ENCODE measurements at places on chromosomes 7 and 10.

GRCh38 chr7:97128736-97129135 lies 11.2 kb downstream of the SDHAF3 start:
- DNase-seq, result no peak

DNA sequence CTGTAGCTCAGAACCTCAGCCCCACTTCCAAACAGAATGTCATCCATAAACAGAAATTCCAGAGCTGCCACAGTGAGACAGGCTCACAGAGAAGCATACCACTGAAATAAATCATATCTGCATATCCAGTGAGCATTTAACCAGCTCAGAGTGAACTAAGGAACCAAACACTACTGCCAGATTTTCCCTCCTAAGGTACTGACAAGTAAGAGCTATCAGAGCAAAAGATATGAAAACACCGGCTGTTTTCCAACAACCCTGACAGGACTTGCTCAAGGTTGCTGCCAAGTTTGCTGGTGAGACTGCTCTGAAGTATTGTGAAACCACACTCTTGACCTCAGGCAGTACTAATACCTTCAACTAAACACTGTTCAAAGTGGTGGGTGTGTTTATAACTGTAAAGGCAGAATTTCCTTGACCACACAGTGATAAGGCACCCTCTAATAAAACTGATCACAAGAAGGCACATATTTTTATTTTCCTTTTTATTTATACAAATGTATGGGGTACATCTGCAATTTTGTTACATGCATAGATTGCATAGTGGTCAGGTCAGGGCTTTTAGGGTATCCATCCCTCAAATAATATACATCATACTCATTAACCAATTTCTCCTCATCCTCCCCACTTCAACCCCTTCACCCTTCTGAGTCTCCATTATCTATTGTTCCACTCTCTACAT lies 18.3 kb downstream of the SGMS1 start:
- DNase-seq, result peak; percentile 61

DNA sequence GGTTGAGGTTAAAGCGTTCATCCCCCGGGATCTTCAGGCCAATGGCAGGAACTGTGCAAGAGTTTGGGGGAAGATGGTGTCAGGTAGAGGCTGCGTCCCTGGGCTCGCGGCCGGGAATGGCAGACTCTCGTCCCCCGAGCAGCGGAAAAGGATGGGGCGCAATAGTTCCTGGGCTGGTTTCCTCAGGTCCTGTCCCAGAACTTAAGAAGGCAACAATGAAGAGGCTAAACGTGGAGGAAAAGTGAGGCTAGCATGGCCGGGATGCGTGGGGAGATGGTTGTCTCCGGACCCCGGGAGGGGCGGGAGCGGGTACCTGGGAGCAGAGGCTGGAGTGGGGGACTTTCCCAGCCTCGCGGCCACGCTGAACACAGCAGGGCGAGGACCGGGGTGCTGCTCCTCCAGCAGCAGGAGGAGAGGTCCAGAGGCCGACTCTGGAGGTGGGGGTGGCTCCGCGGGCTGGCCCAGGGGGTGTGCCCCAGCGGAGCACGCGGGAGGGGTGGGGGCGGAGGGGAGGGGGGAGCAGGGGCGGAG lies 882 bp downstream of the IRF5 start:
- DNase-seq, result peak; percentile 23

DNA sequence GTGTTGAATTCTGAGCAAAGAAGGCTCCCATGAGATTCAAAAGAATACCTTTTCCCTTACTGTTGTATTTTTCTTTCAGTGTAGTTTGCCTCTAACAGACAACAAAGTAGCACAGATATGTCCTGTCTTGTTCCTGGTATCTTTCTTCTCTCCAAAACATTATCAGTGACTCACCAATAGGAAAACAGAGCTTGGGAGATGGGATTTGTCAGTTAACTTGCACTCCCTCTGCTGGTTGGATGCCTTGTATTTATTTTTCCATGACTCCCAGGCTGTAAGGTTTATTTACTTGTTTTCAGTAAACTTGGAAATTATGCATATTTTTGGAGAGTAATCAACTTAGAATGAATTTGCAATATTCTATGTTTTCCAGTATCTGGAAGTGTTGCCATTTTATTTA lies 129.7 kb downstream of the SAMD9 start:
- DNase-seq, result peak; percentile 72

DNA sequence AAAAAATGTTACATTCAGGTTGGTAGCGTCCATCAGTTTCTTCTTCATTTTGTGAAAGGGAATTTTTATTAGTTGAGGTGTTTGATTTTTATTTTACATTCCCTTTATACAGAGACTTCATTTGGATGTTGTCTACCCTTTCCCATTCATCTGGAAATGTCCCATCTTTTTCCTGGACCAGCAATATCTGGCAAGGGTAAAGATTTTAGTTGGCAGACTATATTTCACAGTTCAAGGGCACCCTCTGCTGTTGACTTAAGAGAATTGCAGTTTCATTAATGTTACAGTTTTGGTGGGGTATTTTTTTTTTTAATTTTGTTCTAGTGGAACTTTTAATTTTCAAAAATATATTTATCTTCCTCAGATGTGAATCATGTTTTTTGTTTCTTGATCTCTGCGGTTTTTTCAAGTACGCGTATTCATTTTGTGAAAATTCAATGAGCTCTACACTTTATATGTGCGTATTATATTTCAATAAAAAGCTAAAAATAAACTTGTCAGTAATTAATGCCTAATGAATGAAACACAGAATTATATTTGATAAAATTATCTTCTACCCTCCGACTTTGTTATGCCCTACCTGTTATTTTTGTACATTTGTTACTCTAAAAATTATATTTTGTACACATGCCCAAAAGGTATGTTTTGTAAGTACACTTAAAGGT lies 97.9 kb upstream of the KLF14 start:
- peak; percentile 64 for DNase-seq

Measured in HT-29 (cell line).